ENCODE measurements at places on chromosomes 11 and 22.

DNA sequence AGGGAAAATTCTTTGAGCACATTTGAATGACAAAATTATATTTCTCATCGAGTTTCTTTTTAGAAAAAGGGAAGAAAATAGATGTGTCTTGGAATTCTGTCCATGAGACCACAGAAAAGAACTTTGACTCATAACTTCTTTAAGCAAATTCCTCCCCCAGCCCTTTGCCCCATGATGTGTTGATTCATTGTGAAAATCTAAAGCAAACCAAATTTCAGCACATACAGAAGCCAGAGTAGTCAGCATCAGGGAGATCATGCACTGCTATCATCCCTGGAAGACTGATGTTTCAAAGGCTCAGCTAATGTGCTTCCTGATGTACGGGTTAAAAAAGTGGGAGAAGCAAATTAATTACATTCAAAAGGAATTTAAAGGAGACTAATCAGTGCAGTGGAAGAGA, 159.7 kb downstream of the FAT3 start:
- no peaks in the 10 kb centered on the region for H3K36me3 ChIP-seq
- H3K27me3 ChIP-seq, result no peaks in the 10 kb centered on the region
- no peak overlapping the region for H3K4me3 ChIP-seq

- no peak overlapping the region for H3K4me3 ChIP-seq
- no peak for DNase-seq
- no peak overlapping the region for H3K27ac ChIP-seq
- no peaks in the 10 kb centered on the region for H3K4me1 ChIP-seq
Measured at GRCh38 chr11:107804971-107805370, 53.6 kb downstream of the SLC35F2 start.

DNA sequence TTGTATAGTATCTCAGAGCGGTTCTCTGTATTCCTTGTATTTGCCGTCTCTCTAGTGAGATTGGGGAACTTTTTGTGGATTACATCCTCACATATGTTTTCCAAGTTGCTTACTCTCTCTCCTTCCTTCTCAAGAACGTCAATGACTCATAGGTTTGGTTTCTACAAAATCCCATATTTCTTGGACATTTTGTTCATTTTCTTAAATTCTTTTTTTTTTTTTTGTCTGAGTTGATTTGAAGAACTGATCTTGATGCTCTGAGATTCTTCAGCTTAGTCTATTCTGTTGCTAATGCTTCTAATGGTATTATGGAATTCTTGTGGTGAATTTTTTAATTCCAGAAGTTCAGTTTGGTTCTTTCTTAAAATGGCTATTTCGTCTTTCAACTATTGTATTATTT, 28.4 kb upstream of the SLN start:
- no peaks in the 10 kb centered on the region for H3K27me3 ChIP-seq
- no peaks in the 10 kb centered on the region for H3K4me1 ChIP-seq
- no peak overlapping the region for H3K4me3 ChIP-seq
- H3K27ac ChIP-seq, result no peak overlapping the region

GRCh38 chr22:17781319-17782031, 7.2 kb upstream of the BID start:
- no peaks in the 10 kb centered on the region for H3K36me3 ChIP-seq
- peaks cover 25% of the 10 kb centered on the region for H3K4me1 ChIP-seq
- H3K4me3 ChIP-seq, result no peak overlapping the region
- peak; percentile 59 for DNase-seq
- no peaks in the 10 kb centered on the region for H3K27me3 ChIP-seq

- peak overlapping the region; percentile 85 for H3K27ac ChIP-seq
- H3K4me3 ChIP-seq, result peak overlapping the region; percentile 98
- H3K4me1 ChIP-seq, result peaks cover 48% of the 10 kb centered on the region
- H3K27me3 ChIP-seq, result no peaks in the 10 kb centered on the region
- no peaks in the 10 kb centered on the region for H3K36me3 ChIP-seq
- peak; percentile 92 for DNase-seq
Measured at GRCh38 chr11:70399681-70400112, 1.4 kb downstream of the CTTN start.
